Stimulated activated CD8-positive, alpha-beta memory T cell treated with anti-CD3 and anti-CD28 coated beads, Interleukin-7, amount 100 ng/mL, for 1 hour (primary cell): ENCODE measurements at places on chromosomes 13 and 19.

- no peak for DNase-seq
Observed at GRCh38 chr19:11475861-11476260, 5.0 kb downstream of the ELAVL3 start.

GRCh38 chr19:18098891-18099622 lies 1.5 kb downstream of the MAST3 start:
- no peak for DNase-seq

DNA sequence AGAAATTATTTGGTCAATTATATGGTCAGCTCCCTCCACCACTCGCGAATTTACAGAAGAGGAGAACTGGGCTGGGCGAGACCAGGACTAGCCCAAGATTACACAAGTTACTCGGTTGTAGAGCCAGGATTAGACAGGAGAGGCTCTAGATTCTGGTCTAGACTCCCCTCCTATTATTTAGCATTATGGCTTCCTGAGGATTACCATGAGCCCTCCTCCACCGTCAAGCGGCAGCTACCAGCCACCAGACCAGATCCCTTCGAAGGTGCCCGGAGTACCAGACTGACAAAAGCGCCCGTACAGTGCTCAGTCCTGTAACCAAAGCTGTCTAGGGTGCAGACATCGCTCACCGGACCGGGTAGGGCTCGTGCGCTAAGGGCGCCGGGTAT lies 497 bp upstream of the MLNR start:
- no peak for DNase-seq

- no peak for DNase-seq
Observed at GRCh38 chr19:39498798-39499642, at the start of gene DLL3. Gene DLL3 (plus strand): TSS chr19:39498947. CDS start chr19:39498975, 28 bp downstream.

DNA sequence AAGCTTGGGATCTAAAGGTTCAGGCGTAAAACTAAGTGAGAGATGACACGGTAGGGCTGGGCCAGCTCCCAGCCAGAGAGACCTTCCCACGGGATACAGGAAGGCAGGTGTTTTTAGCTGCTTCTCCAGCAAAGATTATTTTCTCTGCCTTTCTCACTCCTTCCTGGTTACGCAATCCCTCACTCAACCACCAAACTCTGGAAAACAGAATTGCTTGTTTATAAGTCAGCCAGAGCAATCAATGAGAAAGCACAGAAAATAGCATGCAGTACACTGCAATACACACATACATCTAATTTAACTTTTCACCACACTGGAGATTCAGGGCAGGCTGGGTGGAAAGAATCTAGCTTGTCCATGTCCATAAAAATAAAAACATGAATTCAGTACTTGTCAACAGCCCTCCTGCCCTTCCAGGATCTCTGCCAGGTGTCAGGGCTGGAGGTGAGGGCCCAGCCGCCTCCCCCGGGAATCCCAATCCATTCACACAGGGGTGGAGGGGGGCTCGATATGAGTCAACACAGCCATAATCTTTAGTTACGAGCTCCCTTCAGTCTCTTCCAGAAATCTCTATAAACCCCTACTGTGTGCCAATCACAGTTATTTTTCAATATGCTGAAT lies 12.2 kb downstream of the RHPN2 start:
- no peak for DNase-seq

DNA sequence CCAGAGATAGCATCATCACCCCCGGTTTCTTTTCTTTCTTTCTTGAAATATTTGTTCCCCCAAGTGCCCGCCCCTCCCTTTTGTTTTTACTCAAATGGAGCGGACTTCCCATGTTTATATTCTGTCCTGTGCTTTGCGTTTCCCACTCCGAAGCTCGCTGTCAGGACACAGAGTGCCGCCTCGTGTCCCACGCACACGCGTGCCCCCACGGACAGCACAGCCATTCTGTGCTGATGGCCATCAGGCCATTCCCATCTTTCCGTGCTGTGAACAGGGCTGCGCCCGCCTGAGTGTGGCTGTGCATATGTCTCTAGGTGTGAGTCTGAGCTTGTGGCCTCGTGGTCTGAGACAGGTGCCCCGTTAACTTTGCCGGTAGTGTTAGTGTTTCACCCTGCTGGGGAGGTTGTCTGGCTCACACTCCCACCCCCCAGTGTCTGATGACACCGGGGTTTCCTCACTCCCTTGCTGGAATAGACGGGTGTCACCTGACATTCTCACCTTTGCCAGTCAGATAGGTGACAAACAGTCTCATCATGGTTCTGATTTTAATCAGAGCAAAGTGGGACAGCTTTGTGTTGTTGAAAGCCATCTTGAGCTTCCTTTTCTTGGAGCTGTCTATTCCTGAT lies 6.9 kb downstream of the PAK4 start:
- DNase-seq = no peak

DNA sequence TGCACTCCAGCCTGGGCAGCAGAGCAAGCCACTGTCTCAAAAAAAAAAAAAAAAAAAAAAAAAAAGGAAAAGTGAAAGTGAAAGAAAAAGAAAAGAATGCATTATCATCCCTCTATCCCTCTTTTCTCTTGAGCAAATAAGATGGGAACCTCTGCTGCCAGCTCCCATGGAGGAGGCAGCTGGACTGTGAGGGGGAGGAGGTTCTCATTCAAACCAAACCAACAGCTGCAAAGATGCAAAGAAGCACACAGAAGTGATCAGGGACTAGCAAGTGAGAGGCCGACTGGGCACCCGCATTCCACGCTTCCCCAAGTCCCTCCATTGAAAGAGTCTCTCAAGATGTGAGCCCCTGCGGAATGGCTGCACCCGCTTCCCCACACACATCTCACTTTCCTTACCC lies 63.5 kb downstream of the TSHZ3 start:
- DNase-seq = no peak

DNA sequence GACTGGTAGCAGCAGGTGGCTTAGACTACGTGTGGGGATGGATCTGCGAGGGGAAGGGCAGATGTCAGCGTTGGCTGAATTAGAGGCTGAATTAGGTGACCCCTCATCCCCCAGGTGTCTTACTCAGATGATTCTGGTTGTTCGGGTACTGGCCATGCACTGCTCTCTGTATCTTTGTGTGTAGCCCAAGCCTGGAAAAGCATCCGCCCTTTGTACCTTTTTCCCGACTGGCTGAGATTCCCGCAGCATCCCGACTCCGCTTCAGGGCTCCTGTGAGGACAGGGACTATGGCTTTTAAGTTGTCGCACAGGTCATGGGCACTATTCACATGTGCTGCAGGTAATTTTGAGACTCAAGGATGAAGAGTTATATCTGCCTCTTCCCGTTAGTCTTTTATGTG lies 7.2 kb downstream of the TFDP1 start:
- DNase-seq = no peak

DNA sequence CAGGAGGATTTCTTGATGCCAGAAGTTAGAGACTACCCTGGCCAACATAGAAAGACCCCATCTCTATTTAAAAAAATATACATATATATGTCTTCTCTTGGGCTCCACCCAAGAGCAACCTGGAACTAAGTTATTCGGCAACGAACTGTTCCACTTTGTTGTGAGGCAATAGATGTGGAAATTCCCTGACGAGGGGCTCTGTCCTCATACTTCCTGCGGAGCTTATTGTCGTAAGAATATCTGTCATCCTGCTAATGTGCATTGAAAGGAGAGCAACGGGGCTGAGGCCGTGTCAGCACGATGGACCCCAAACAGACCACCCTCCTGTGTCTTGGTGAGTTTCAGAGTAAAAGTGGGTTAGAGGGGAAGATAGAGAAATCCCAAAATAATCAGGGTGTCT lies at the start of gene FCAR:
FCAR (plus strand) TSS at position 246 of the 400 bp plus-strand sequence; CDS start at position 301, 55 bp downstream.
- no peak for DNase-seq

DNA sequence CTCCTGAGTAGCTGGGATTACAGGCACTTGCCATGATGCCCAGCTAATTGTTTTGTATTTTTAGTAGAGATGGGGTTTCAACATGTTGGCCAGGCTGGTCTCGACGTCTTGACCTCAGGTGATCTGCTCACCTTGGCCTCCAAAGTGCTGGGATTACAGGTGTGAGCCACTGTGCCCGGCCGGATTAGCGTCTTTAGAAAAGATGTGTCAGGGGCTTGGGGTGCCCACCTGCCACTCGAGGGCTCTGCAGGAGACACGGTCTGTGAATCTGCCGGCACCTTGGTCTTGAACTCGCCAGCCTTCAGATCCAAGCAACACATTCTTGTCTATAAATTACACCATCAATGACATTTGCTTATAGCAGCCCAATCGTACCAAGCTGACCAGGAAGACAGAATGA lies 38.8 kb upstream of the TUBGCP3 start:
- DNase-seq = no peak

DNA sequence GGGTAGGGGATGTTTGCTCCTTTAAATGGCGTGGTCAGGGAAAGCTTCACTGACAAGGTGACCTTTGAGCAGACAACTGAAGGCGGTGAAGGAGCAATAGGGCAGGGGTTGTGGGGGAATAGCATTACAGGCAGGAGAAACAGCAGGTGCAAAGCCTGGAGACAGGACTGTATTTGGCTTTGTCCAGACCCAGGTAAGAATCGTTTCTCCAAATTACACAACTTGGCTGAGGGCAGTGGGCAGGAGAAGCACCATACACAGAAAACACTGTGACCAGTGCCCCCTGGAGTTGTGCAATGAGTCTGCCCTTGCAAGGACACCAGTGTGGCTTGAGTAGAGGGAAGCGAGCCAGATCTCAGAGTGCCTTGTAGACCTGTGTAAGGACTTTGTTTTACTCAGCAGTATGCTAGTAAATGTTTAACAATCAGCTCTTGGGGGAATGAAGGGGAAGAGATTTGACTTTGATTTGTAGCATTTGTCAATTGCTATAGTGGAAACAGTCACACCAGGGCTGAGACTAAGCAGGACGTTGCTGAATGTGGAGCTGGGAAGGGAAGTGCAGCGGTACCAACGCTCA lies 360.0 kb downstream of the DCT start:
- no peak for DNase-seq

DNA sequence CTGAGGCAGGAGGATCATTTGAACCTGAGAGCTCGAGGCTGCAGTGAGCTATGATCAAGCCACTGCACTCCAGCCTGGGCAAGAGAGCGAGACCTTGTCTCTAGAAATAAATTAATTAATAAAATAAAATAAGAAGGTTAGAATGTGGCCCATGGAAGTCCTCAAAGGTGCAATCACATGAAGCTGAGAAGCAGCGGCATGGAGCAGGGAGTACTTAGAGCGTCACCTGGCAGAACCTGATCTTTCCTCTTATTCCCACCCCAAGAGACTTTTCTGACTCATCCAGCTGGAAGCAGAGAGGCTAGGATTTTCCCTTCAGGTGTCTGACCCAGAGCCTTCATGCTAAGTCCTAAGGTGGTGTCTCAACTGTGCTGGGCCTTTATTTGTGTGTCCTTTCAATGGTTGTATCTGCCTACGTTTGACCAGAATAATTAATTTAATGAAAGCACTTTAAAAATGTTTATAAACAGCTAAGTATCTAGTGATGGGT lies 8.9 kb upstream of the MRPS31 start:
- DNase-seq = no peak

DNA sequence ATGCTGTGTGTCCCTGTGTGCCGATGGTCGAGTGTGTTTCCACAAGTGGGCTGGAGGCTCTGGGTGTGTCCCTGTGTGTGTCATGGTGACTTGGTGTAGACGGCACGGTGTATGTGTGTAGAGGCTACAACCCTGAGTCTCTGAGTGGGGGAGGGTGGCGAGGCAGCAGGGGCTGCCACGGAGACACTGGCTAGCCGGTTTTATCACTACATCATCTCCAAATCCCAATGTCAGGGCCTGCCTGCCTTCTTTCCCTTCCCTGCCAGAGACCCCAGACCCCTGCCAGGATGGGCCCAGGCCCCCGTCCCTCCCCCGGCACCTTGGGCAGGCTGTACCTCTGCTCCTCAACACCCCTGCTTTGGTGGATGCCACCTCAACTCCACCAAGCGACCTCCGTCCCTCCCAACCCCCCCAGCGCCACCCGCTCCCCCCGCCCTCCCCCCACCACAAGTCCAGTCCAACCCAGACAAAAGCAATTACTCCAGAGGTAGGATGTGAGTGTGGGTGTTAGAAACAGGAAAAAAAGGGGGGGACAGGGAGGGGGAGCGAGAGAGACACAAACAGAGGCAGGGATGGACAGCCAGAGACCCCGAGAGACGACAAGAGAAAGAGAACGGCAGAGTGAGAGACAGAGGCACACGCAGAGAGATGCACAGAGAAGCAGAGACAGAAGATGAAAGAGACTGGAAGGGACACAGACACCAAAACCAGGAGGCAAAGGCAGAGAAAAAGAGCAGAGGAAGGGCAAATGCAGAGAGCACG lies 21.6 kb upstream of the POU2F2 start:
- DNase-seq = no peak

DNA sequence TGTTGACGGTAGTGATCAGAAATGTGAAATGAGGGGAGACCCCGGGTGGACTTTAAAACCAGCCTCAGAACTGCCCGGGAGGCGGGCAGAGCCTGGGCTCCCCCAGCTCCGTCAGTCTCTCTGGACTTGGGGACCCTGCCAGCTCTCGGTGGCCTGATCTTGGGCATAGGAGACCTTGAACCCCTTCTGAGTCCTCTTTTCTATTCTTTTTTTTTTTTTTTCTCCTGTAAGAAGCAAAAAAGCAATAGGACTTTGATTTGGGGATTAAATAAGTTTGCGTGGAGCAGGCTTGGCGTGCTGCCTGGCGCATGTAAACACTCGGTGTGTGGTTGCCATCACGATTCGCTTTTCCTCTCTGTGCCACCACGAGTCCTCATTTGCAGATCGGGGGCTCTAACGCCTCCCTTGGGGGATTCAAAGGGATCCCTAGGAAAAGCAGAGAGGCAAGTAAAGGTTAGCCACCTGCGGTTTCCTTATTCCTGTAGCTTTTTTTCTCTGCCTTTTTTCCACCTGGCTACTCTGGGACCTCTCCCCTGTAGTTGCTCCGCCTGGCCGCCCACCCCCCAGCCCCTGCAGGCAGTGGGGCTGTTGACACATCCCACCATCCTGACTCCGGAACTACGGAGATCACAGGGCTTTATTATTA lies 1.3 kb downstream of the SAFB start:
- DNase-seq = no peak
